ENCODE measurements at places on chromosomes 2 and 18.

DNA sequence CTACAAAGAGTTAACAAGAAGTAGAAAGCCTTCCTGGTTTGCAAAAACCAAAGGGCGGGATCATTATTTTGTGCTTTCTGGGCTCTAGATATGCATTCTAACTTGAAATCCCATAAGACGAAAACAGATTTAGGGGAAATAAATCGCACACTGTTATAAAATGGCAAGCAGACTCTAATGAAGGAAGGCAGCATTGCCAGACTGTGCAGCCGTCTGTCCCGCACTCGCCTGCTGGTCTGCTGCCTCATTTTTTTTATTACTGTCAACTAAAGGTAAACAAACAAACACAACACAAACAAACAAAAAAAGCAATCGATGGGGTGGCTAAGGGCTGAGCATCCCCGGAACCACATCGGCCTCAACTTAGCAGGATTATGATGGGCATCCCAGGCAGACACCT lies 24.4 kb downstream of the ZNF521 start:
- DNase-seq: no peak

GRCh38 chr2:207448006-207448405 lies 81.8 kb upstream of the CREB1 start:
- no peak for DNase-seq

- DNase-seq: peak; percentile 58
Measured at GRCh38 chr2:84919885-84920580, 14.6 kb downstream of the TMSB10 start.

DNA sequence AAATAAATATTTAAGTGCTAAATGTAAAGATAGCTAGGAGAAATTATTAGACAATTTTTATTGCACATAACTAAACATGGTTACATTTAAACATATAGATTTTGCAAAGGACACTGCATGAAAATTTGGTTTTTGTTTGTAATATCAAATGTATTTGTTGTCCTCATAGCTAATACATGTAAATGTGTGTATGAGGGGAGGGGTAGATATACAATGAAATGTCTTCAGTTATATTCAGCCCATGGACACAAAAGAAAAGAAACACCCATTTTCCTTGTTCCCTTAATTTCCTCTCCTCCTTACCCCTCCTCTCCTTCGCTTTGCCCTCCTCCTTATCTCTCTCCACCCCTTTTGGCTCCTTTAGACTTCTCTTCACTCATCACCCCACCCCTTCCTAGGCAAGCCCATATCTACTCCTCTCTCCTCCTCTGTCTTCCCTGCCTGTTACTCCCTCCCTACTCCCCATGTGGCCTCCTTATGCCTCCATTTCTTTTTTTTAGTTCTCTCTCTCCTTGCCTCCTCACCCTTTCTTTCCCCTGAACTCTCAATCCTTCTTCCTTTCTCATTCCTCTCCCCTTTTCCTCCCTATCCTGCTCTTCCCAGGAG lies 1.4 kb downstream of the COL3A1 start:
- DNase-seq: no peak

DNA sequence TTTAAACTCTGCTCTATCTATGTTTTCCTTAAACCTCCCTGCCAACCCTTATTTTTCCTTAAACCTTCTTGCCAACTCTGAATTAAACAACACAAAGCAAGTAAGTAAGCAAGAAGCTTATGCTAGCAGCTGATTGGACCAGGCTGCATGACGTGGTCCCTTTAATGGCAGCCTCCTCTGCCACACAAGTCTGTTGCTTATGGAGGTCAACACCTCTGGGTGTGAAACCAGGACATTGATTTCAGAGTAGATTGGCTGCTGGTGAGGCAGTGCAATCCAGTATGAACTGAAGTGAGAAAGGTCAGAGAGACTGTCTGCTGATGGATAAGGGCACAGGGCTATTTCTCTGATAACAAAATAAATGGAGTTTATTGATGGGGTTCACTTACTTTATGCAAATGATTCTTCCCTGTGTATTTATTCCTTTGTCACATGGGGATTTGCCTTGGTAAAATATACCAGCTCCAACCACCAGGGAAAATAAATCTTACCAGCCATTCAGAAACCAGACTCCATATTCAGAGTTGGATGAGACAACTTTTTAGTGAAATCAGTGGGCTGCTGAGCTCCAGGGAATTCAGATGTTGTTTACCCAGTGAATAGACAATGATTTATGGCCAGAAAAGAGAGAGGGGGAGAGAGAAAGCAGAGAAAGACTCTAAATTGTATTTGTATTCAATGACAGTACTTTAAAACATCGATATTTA lies 112.2 kb upstream of the NCKAP5 start:
- DNase-seq: no peak

GRCh38 chr2:46967990-46968647 lies 52.5 kb upstream of the MCFD2 start:
- DNase-seq: no peak

- DNase-seq: no peak
Measured at GRCh38 chr2:83340424-83340823, 1118.7 kb downstream of the SUCLG1 start.

DNA sequence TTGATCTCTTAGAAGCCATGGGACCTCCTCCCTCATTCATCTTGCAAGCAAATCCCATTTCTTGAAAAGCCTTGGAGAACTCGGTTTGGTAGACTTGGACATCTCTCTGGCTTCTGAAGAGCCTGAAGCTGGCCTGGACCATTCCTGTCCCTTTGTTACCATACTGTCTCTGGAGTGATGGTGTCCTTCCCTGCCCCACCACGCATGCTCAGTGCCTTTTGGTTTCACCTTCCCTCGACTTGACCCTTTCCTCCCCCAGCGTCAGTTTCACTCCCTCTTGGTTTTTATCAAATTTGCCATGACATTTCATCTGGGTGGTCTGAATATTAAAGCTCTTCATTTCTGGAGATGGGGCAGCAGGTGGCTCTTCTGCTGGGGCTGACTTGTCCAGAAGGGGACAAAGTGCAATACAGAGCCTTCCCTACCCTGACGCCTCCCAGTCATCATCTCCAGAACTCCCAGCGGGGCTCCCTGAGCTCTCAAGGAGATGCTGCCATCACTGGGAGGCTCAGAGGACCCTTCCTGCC lies 20.0 kb downstream of the FOSL2 start:
- DNase-seq: no peak

DNA sequence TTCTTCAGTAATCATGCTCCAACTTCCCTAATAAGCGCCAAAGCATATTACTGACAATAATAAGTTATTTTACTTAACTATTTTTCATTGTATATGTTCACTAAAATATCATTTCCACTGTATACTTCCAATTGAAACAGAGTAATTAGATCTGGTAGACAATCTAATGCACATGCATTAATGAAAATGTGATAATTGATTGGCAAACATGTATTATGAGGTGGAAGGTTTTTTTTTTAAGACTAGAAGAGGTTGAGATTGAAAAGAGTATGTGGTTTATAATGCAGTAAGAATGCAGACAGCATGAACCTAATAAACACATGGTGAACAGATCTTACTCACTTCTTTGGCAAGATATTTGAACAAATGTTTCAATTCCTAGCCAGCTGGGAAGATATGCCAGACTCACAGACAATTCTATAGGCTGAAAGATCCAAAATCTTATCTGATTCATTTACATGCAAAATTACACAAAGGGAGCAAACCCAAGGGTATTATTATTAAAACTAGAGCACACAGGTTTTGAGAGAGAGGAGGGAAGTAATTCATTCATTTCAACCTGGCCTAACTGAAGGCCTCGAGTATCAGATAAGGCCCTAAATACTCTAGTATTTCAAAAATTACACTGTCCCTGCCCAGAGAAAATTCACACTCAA lies 2.8 kb downstream of the NCKAP1 start:
- DNase-seq: no peak

- DNase-seq: no peak
Measured at GRCh38 chr2:80302314-80303005, 2.1 kb downstream of the LRRTM1 start.

GRCh38 chr18:41456831-41457230 lies 498.2 kb upstream of the PIK3C3 start:
- no peak for DNase-seq

DNA sequence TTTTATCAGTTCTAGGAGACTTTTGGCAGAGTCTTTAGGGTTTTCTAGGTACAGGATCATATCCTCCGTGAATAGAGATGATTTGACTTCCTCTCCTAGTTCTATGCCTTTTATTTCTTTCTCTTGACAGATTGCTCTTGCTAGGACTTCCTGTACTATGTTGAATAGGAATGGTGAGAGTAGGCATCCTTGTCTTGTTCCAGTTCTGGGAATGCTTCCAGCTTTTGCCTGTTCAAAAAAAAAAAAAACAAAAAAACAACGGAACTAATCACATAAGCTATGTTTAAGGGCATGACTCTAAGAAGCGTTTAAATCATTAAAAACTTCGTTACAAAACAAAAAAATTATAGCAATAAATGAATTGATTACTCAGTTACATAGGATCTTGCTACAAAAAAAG lies 145.7 kb downstream of the NUP35 start:
- DNase-seq: no peak

GRCh38 chr2:45874344-45874743 lies 222.9 kb downstream of the PRKCE start:
- DNase-seq: no peak

GRCh38 chr18:59049721-59050660 lies 89.7 kb upstream of the SEC11C start:
- DNase-seq: no peak

DNA sequence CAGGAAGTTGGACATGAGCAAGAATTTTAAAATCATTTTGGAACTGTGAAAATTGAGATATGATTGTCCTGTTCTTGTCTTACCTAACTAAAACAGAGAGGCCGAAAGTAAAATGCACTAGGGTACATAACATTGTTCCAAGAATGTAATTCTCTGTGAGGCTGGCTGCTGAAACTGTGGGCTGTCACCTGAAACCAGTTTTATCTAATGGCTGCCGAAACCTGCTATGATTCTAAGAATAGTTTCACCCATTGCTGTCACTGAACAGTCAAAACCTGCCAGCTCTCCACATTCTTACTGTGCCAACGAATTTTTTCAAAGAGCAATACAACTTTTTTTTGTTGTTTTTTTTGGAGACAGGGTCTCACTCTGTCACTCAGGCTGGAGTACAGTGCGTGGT lies 119.3 kb upstream of the ZSWIM2 start:
- DNase-seq: no peak

DNA sequence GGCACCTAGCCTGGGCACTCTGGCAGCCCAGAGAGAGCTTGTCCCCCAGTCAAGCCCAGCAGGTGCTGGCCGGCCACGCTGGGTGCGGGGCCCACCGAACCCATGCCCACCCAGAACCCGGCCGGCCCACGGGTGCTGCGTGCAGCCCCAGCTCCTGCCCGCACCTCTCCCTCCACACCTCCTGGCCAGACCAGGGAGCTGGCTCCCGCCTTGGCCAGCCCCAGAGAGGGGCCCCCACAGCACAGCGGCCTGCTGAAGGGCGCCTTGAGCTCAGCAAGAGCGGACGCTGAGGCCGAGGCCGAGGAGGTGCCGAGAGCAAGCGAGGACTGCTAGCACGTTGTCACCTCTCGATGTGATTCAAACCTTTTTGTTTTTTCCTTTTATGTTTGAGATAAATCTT lies 407.0 kb upstream of the KCNJ3 start:
- no peak for DNase-seq

GRCh38 chr18:79876497-79876896 lies 75.0 kb downstream of the SLC66A2 start:
- no peak for DNase-seq

GRCh38 chr18:24868311-24868710 lies 407.9 kb downstream of the HRH4 start:
- no peak for DNase-seq

DNA sequence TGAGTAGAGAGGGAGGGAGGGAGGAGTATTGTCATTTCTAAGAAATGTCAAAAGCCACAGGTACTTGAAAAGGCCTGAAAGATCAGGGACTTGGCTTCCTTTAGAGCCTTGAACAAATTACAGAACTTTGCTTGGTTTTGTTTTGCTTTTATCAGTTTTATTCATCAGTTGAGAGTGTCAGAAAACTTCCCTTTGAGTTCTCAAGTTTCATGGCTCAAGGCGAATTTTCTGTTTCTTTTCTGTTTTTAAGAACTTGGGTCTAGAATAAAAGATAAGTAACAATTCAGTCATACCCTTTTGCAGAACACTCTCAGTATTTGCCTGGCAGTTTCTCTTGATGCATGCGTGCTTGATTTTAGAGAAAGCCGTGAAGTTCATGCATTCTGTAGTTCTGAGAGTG lies 531.9 kb downstream of the PARD3B start:
- no peak for DNase-seq

DNA sequence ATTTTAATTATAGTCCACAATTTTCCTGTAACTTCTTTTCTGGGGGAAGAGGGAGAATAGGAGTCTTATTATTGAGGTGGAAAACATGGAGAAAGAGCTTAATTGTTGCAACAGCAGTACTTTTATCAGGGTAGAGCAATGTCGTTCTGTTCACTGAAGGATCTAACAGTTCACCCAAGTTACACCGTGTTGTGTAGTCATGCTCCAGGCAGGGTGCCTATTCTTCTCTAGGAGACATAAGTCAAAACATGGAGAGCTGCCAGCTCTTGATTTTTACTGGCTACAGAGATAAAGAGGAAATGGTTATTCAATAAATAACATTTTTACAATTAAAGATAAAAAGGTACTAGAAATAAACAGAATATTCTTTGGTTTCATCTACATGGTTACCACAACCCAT lies 594.3 kb upstream of the NETO1 start:
- no peak for DNase-seq

DNA sequence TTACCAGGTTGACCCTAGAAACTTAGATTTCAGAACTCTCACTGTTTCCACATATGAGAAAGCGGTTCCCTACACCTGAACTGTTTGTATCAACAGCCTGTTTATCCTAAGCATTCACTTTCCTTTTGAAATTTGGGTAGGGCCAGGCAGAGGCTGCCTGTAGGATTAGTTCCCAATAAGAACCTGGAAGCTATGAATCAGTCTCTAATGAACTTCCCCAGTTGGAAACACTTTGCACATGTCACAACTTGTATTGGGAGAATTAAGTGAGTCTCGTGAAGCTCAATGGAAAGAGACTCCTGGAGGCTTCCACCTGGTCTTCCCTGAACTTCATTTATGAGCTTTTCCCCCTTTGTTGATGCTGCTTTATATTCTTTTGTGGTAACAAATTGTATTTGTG lies 486.6 kb upstream of the HS6ST1 start:
- DNase-seq: no peak

DNA sequence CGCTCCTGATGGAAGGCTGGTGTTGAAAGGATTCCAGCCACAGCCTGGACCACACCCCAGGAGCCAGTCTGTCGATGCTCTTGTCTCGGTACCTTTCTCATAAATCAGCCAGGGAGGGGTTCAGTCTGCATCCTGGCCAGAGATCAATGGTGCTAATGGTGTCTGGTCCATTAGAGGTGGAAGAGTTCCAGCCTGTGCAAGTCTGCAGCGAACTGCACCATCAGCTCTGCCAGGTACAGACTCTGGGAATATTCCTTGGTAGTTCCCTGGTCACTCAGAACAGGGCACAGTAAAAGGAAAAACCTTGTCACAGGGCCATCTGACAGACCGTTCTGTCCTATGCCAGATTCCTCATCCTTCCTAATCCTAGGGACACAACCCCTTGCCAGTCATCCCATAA lies 164.3 kb downstream of the MTCL1 start:
- DNase-seq: no peak

- DNase-seq: no peak
Measured at GRCh38 chr2:233977296-233977837, 60.2 kb downstream of the TRPM8 start.
